ENCODE measurements at places on chromosomes 1 and 21.

DNA sequence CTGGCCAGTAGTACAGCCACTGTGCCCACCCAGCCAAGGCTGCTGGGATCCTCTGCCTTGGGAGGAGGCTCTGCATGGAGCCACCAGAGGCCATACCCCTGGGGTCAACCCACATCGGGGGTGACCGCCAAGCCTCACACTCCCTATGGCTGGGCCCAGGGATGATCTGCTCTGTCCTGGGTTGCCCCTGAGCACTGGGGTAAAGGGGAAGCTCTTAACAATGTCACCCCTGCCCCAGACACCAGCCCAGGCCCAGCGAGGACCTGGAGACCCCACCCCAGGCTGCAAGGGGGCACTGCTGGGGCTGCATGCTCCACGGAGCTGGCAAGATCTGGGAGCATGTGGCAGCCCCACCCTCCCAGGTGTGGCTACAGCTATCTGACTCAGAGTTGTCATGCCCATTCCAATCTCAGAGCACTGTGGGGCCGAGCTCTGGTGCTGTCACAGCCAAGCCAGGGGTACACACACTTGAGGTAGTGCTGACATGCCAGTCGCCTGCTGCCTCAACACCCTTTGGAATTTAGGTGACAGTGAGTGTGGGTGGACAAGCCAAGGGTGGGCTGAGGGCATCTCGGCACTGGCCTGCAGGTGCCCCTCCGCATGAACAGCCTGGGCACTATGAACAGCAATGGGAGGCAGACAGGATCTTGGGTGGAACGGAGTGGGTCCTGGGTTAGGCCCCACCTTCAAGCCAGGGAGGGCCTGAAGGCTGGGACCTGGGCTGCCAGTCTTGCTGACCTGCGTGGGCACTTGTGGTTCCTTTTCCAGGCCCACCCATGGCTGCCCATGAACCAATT is 427.7 kb downstream of the LRRIQ3 start:
- no peak for DNase-seq

- no peak for DNase-seq
Measured at GRCh38 chr1:221834698-221835513, 93.0 kb upstream of the DUSP10 start.

GRCh38 chr1:178690496-178690895 is 34.5 kb upstream of the RALGPS2 start:
- DNase-seq = no peak

DNA sequence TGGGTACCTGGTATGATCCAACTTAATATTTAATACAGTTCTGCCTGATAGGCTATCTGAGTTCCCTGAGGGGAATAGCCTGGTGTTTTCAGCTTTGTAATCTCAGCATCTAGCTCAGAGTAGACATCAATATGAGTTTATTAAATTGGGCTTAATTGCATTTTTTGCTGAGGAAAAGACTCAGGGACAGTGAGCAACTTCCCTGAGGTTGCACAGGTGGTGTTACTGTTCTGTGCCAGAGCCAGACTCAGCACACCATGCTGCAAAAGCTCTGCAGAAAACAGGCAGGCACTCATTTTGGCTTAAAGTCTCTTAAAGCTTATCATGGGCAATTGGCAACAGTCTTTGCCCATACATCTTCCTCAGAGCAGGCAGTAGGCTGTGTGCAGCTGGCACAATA is 90.5 kb upstream of the JUN start:
- no peak for DNase-seq

- DNase-seq = no peak
Measured at GRCh38 chr21:44018813-44019567, 6.9 kb downstream of the TRAPPC10 start.

DNA sequence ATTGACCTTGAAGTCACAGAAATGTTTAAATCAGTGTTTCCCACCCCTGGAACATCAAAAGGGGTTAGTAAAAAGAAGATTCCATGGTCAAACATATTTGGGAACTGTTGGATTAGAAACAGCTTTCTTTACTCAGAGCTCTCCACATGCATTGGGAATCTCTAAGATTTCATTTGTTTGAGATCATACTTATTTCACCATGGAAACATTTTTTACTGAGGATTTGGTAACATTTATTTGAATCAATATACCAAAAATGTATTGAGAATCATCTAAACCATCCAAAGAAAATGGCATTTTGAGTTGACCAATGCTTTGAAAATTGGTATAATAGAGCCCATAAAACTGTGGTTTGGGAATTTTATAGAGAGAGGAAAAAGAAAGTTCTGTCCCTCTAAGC is 25.3 kb downstream of the NGF start:
- DNase-seq = no peak
